ENCODE measurements at places on chromosomes 11 and 22.
A peak's percentile ranks its signal among the peaks of the same experiment; 100 is the strongest.

DNA sequence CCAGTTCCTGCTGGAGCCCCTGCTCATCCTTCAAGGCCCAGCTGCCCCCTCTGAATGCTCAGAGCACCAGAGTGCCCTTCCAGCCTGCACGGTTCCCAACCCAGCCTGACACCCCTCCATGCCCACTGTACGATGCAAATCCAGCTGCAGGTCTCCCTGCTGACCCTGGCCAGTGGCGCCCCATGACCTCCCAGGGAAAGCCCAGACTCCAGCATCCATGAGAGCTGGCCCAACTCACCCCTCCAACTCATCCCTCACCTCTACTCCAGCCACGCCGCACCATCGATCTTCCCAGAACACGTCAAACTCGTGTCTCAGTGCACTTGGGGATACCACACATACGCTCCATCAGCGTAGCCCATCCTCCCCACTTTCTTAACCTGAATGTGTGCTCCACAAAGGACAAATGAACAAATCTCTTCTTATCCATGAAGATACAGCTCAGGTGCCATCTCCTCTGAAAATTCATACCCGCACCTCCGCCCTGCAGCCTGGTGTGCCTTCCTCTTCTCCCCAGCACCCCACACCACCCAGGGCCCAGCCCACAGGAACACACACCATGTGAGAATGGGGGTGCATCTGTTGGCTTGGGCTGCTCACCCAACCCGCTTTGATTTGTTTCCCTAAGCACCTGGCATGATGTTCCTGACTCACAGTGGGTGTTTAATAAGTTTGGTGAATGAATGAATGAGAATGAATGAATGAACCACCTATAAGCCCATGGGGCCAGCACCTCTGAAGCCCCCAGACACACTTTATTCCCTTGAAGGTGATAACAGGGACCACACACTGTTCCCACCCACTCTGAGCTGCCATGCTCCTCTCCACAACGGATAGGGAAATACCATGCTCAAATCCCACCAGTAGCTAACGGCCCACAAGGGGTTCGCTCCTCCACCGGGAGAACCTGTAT, 6.2 kb downstream of the PLA2G6 start:
- no peak for DNase-seq
- no peak overlapping the region for H3K4me3 ChIP-seq
- no peaks in the 10 kb centered on the region for H3K36me3 ChIP-seq

GRCh38 chr22:45670981-45671782, 452 bp upstream of the ATXN10 start:
- peaks cover 7% of the 10 kb centered on the region for H3K4me1 ChIP-seq
- DNase-seq, result no peak
- peaks cover 9% of the 10 kb centered on the region for H3K36me3 ChIP-seq
- H3K27ac ChIP-seq, result peak overlapping the region; percentile 77
- H3K27me3 ChIP-seq, result no peaks in the 10 kb centered on the region
- H3K4me3 ChIP-seq, result peak overlapping the region; percentile 96

DNA sequence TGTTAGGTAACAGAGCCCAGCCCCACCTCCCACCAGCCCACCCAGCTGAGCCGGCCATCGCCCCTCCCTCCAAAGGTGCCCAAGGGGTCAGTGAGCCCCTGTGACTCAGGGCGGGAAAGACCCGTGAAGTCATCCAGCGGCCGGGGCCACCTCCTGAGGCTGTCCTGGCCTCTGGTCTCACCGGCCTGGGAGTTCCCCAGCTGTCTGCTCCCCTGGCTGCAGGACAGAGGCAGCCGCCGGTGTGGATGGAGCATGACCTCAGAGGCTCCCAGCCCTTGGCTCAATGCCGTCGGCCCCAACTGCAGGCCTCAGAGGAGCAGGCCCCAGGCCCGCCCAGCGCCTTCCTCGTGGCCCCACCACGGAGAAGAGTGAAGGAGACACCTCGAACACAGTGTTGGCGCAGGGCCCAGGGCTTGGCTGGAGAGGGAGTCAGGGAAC, 28.7 kb downstream of the RPL3 start:
- no peaks in the 10 kb centered on the region for H3K27me3 ChIP-seq
- H3K4me1 ChIP-seq, result peaks cover 33% of the 10 kb centered on the region
- no peaks in the 10 kb centered on the region for H3K36me3 ChIP-seq
- peak overlapping the region; percentile 89 for H3K27ac ChIP-seq
- no peak overlapping the region for H3K4me3 ChIP-seq

- DNase-seq, result peak; percentile 89
- H3K27ac ChIP-seq, result peak overlapping the region; percentile 86
- H3K27me3 ChIP-seq, result no peaks in the 10 kb centered on the region
- H3K4me1 ChIP-seq, result peaks cover 36% of the 10 kb centered on the region
- peaks cover 10% of the 10 kb centered on the region for H3K36me3 ChIP-seq
Observed at GRCh38 chr11:76783896-76784813, 999 bp downstream of the TSKU start.

- H3K4me1 ChIP-seq, result peaks cover 48% of the 10 kb centered on the region
- H3K4me3 ChIP-seq, result no peak overlapping the region
- peak overlapping the region; percentile 45 for H3K27ac ChIP-seq
Observed at GRCh38 chr11:12746593-12747097, 72.4 kb downstream of the TEAD1 start.

DNA sequence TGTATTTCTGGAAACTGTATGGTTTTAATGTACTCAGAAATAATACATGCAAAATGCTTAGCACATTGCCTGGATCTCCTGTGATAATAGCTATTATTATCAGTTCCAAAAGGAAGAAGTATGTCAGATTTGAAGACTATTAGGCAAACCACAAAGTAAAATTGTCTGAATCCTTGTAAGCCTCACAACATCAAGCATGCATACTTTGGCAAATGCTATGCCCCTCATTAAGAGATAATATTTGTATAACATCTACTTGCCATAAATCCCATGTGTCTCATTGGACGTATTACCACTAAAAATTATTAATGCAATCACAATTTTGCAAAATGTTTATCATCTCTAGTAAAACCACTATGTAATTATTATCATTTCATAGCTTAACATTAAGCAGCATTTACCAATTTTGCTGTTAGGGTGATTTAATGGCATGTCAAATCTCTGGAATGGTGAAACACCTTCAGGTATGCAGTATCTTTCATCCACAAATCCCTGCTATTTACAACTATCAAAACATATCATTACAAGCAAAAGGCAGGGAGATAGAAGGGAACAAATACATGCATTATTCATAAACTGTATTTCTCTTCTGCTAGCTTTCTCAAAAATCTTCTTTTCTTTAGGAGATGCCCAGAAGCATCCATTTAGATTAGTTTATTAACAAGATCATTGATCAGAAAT, 974.6 kb upstream of the RAG2 start:
- no peaks in the 10 kb centered on the region for H3K27me3 ChIP-seq
- no peaks in the 10 kb centered on the region for H3K36me3 ChIP-seq
- no peak overlapping the region for H3K27ac ChIP-seq
- no peak for DNase-seq

- no peak overlapping the region for H3K27ac ChIP-seq
- no peaks in the 10 kb centered on the region for H3K27me3 ChIP-seq
- no peaks in the 10 kb centered on the region for H3K4me1 ChIP-seq
- no peaks in the 10 kb centered on the region for H3K36me3 ChIP-seq
Observed at GRCh38 chr22:39727541-39727940, 157.0 kb downstream of the CACNA1I start.

GRCh38 chr11:35104655-35105054, 34.3 kb upstream of the CD44 start:
- no peak overlapping the region for H3K27ac ChIP-seq
- DNase-seq, result no peak
- H3K4me3 ChIP-seq, result no peak overlapping the region
- H3K36me3 ChIP-seq, result no peaks in the 10 kb centered on the region
- no peaks in the 10 kb centered on the region for H3K4me1 ChIP-seq

DNA sequence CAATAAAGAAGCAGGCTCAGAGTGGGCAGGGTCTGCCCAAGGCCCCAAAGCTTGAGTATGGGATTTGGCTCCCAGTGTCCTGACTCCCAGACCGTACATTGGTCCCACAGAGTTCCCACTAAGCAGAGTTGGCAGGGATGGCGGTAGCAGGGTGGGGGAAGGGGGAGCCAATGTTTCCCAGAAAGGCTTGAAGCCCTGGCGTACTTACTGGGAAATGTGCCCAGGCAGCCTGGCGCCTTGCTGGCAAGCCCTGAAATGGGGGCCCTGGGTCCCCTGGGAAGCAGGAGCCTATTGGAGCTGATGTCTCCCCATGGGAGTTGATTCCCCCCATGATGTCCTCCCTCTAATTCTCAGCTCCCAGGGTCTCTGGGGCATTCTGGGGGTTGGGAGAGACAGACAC, 9.3 kb downstream of the ARHGEF17 start:
- no peaks in the 10 kb centered on the region for H3K36me3 ChIP-seq
- no peak overlapping the region for H3K27ac ChIP-seq
- no peak for DNase-seq
- H3K4me1 ChIP-seq, result peaks cover 3% of the 10 kb centered on the region
- no peaks in the 10 kb centered on the region for H3K27me3 ChIP-seq

GRCh38 chr11:12092714-12093113, 17.7 kb upstream of the MICAL2 start:
- no peaks in the 10 kb centered on the region for H3K36me3 ChIP-seq
- peaks cover 43% of the 10 kb centered on the region for H3K4me1 ChIP-seq
- no peaks in the 10 kb centered on the region for H3K27me3 ChIP-seq
- H3K27ac ChIP-seq, result peak overlapping the region; percentile 99

GRCh38 chr22:41925783-41926460, 684 bp downstream of the TNFRSF13C start:
- H3K4me1 ChIP-seq, result no peaks in the 10 kb centered on the region
- peak overlapping the region; percentile 5 for H3K4me3 ChIP-seq
- H3K36me3 ChIP-seq, result no peaks in the 10 kb centered on the region
- no peak overlapping the region for H3K27ac ChIP-seq
- peaks cover 14% of the 10 kb centered on the region for H3K27me3 ChIP-seq

DNA sequence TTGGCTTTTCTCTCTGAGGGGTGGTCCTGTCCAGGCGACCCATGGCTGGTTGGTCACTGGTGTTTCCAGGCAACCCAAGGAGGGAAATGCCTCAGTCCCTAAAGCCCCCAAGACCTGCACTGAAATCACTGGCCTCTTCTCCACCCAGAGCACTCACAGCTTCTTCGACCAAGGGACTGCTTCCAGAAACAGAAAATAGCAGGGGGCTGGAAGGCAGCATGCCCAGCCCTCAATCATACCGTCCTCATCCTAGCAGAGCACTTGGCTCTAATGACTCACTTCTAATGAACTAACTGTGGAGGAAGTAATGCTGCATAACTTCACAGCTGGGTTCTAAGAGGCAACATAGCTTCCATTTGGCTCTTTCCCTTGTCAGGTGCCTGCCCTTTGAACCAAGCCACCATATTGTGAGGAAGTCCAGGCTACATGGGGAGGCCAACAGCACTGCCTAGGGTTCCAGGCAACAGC, 27.6 kb downstream of the DKK3 start:
- no peak overlapping the region for H3K4me3 ChIP-seq
- H3K27ac ChIP-seq, result peak overlapping the region; percentile 98
- DNase-seq, result no peak
- peaks cover 14% of the 10 kb centered on the region for H3K36me3 ChIP-seq
- peaks cover 47% of the 10 kb centered on the region for H3K4me1 ChIP-seq
- no peaks in the 10 kb centered on the region for H3K27me3 ChIP-seq

DNA sequence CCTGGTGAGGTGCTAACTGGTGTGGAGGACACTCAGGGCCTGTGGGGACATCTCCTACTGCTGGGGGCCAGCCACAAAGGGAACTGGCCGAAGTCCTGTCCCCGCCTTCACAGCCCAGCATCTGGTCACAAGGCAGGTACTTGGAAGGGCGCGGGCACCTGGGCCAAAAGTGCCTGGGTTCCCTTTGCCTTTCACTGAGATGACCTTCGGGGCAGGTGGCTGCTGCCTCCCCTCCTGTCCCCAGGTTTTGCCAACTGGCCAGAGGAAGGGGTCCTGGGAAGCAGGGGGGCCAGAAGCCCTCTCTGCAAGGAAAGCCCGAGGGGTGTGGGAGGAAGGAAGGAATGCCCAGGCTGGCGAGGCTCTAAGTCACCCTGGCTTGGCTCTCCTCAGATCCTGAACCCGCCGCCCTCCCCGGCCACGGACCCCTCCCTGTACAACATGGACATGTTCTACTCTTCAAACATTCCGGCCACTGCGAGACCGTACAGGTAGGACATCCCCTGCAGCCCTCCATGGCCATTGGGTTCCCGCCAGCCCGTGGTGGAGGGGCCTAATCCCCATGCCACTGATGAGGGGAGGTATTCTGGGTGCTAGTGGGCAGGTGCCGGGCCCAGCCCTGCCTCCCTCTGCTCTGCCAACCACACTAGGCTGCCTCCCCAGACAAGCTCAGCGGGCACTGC, 14.4 kb upstream of the PPP6R3 start:
- H3K27ac ChIP-seq, result no peak overlapping the region
- H3K27me3 ChIP-seq, result no peaks in the 10 kb centered on the region
- DNase-seq, result no peak
- H3K4me1 ChIP-seq, result no peaks in the 10 kb centered on the region
- H3K36me3 ChIP-seq, result peaks cover 20% of the 10 kb centered on the region
- no peak overlapping the region for H3K4me3 ChIP-seq

GRCh38 chr22:42363892-42364291, 68.3 kb downstream of the NFAM1 start:
- no peaks in the 10 kb centered on the region for H3K36me3 ChIP-seq
- peaks cover 21% of the 10 kb centered on the region for H3K27me3 ChIP-seq
- DNase-seq, result no peak
- H3K27ac ChIP-seq, result no peak overlapping the region

Measured in RWPE2 (cell line).